Left renal cortex interstitium (tissue), 4 donors: ENCODE measurements at places on chromosomes 1 and 21. TPM values are rescaled to one million over a fixed set of nuclear protein-coding genes. Genes with fewer than 3 reads are reported as not detected.

The ADCY10 gene
- 1.2 TPM for polyA plus RNA-seq

The TMEM82 gene
- polyA plus RNA-seq: 3.1 TPM

The SLC30A7 gene
- 22.9 TPM for polyA plus RNA-seq

The PAPPA2 gene
- 53.5 TPM for polyA plus RNA-seq

The HES5 gene
- polyA plus RNA-seq: 0.54 TPM

The ERG gene
- 22.7 TPM for polyA plus RNA-seq

The AMY2A gene
- polyA plus RNA-seq: not detected

The SLC27A3 gene
- polyA plus RNA-seq: 40.4 TPM

DNA sequence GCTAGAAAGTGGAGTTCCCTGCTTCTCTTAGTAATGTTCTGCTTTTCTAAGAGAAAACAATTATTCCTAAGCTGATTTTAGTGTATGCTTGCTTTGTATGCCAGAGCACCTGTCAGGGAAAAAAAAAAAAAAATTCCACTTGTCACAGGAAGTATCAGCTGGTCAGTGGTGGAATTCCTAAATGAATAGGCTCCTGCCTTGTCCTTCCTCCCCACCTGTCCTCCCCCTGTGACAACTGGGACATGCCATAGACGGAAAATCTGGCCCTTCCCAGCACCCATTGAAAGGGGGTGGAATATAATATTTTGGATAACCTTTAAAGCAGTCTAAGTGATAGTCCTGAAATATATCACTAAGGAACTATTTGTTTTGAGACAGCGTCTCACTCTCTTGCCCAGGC is 10.8 kb downstream of the FNDC5 start:
- no peak for DNase-seq

GRCh38 chr1:246091477-246091876 is 415.6 kb downstream of the SMYD3 start:
- no peak for DNase-seq

DNA sequence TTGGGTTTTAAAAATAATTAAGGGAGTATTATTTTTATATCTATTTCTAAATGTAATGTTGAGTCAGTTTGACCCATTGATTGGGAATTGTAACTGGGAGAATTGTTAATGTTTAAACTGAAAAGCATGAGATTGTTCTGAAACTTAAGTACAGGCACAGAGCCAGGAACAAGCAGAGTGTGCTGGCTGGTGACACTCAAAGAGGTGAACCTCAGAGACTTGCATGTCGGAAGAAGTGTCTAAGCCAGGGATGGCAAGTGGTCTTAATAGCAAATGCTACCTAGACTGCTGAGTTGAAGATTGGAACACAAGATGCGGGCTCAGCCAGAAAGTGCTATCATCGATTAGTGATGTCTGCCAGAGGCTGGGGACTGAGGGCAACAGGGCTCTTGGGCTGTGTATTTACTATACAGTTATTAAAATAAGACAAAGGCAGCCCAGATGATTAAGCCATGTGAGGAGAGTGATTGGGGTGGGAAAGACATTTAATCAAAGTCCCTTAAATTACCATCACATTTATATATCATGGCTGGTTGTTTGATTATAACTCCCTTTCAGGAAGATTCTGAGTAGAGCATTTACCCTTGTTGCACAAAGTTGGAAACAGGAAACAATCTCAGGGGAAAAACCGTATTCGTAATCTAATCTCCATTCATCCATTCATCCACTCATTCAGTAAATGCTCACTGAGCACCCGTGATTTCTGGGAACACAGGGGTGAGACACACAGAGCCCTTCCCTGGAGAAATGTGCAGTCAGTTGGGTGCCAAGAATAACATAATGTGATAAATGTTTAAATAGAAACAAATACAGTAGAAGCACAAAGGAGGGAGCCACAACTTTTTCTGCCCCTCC is 42.8 kb downstream of the C8A start:
- DNase-seq: no peak

DNA sequence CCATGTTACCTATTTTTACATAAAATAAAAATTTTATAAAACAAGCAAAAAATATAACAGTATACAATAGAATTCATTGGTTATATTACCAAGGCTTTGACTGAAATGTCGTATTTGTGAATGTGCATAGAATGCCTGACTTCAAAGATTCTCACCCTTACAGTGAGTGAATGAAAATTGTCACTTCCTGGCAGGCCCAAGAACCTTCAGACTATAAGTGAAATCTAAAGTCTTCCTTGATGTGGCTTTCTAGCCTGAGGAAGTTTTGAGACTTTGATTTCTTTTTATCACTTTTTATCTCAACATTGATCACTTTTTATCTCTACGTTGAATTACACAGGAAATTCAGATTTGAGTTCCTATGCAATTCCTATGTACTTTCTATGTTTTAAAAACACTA is 104.7 kb upstream of the KIAA0040 start:
- DNase-seq: no peak

DNA sequence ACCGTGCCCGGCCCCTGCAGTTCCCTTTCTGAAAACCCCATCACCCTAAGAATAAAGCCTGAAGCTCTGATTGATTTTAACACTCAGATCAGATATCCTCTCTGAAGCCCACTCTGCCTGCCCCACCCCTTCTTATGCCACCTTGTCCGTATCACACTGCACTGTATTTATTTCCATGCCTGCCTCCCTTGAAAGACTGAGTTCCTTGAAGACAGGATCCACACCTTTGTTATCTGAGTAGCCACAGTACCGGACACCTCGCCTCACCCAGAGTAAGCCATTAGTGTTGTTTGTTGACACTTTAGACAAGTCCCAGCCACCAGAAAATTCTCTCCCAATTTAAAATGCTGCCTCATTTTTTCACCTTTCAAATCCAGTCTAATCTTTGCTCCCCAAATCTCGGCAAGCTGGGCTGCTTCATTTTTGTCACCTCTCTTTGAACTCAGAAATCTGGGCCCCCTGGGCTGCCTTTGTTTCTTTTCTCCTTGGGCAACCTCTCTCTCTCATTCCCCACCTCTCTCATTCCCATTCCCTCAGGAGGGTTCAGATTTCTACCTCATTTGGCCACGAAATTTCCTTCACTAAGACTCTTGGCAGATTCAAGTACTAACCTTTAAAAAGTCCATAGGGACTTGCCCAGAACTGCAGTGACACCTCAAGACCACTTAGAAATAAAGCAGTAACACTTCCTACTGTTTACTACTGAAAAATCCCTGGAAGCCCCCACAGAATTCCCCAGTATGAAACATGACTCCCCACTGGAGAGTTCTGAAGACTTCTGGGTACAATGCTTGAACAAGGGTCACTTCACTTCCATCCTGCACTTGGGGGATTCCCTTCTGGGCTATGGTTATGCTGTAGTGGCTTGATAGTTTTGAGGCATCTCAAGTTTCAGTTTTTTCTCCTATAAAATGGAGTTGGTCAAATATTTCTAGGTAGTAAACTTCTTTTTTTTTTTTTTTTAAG is 8.7 kb upstream of the PPP1R15B start:
- no peak for DNase-seq

DNA sequence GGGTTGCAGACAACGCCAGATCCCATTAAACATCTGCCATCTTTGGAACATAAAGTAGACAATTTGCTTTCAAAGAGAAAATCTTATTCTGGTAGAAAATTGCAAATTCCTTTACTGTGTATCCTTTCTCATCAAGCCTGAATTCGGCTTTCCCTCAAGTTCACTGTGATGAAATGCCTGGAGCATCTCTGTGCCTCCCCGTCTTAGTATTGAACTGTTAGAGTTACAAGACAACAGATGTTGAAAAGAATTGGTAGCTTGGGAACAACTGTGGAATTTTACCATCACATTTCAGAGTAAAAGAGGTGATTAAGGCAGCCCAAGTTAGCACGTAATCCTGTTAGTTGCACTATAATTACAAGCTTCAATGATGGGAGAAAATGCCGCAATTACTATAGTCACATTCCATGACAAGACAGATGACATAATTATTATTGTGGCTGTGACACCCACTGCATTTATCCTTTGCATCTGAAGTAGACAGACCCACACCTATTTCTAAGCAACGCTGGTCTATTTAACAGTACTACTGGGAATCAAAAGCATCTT is 54.4 kb upstream of the B3GALNT2 start:
- no peak for DNase-seq

GRCh38 chr1:2227346-2228156 is 568 bp upstream of the SKI start:
- peak; percentile 92 for DNase-seq

GRCh38 chr1:97996880-97997279 is 76.0 kb upstream of the DPYD start:
- no peak for DNase-seq

GRCh38 chr1:11960276-11960675 is 20.0 kb upstream of the MFN2 start:
- DNase-seq: no peak

GRCh38 chr1:195428927-195429326 is 1179.3 kb downstream of the KCNT2 start:
- no peak for DNase-seq

- no peak for DNase-seq
Observed at GRCh38 chr21:42525676-42526378, 12.2 kb downstream of the SLC37A1 start.

DNA sequence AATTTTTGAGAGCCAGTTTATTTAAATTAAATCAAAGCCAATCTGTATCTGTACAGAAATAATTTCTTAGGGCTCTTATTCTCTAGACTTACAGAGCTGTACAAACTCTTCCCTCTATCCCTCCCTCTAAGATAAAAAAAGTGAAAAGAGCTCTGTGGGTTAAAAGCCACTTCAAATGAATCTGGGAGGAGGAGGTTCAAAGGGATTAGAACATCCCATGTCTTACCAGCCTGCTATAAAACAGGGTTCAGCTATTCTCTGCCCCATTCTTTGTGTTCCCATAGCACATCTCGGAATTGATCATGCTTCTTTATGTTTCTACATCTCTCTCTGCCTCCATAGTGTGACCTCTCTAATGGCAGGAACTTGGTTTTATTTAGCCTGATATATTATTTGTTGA is 19.4 kb downstream of the KIAA0319L start:
- no peak for DNase-seq

- no peak for DNase-seq
Observed at GRCh38 chr1:245693116-245693793, 538.5 kb downstream of the KIF26B start.

DNA sequence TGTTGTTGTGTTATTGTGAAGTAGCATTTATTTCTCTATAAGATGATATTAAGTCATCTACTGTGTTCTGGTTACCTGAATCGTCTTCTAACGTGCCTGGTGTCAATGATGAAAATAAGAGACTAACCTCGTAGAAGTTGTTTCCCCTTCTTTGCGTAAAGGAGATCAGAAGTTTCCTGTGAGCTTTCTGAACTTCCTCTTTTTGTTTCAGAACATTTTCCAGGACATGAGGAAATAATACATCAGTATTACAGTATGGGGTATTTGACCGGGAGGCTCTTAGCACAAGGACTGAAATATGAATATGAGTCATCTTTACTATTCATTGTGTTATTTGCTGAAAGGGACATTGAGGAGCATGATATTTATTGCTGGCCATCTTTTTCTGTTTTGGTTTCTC is 1.3 kb downstream of the ST6GALNAC3 start:
- no peak for DNase-seq

GRCh38 chr21:45126204-45126626 is 51.8 kb downstream of the ADARB1 start:
- DNase-seq: no peak

DNA sequence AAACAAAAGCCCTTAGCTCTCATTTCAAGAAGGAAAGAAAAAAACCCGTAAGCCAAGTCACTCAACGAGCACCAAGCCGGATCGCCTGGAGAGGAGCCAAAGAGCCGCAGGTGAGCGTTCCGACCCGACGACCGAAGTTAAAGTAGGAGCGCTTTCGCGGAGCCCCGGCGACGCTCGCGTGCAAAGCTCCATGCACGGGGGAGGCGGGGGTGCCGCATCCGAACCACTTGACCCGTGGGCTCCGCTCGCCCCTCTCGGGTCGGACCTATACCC is 382 bp downstream of the GPBP1L1 start:
- DNase-seq: peak; percentile 62
